ENCODE measurements at places on chromosomes 7 and 10. TPM values are rescaled to one million over a fixed set of nuclear protein-coding genes. Genes with fewer than 3 reads are reported as not detected.

DNA sequence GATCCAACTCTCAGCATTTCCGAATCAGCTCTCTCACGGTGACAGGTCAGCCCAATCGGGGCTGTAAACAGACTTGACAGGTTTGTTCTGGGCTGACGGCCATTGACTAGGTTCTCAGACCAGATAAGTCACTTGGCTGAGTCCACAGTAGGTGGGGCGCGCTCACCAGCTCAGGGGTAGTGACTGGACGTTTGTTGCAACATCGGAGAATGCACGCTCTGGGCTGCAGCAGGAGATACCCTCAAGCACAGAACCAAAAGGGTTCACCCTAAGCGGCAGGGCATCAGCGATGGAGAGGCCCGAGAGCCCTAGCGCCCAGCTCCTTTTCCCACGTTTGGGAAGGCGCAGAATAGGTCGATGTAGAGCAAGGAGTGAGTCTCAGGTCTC lies 1.8 kb downstream of the KLLN start:
- peak; percentile 77 for DNase-seq

DNA sequence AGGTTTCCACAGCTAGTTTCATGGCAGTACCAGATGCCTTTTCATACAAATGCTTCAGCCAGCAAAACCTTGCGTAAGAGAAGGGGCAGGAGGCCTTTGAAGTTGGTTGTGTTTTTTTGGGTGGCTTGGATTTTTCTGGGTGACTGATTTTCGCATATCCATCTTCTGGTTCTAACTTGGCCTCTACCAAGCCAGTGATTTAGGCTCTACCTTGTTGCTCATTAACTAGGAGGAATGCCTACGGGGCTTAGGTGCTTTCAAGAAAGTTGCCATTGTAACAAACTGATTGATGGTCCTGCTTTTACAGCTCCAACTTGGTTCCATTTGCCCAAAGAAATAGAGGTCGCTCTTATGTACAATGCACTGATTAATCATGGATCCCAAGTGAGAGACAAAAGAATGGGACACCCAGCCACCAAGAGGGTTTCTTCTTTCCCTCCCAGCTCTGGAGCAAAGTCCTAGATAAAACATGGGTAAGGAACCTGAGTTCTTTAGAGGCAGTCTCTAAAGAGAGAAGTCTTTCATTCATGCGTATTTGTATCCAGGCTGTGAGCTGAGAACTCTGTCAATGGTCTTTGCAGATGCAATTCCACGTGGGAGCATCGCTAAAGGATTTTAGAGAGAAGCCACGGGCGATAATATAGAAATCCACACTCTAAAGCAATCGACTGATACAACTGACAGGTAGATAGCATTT lies 92.1 kb upstream of the FGFR2 start:
- no peak for DNase-seq

DNA sequence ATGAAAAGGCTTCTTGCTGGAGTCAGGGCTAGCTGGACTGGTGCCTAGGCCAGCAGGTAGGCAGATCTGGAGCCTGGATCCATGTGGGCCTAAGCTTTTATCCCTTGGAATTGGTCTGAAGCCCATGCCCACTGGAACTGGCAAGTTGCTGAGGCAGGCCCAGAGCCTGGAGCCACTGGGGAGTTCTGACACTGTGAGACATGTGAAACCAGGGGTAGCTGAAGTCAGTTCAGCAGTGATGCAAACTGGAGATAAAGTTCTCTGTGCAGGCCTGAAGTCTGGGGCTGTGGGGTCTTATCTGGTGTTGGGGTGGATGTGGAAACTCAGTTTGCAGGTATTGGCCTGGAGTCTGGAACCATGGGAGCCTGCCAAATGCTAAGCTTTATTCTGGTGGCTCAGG lies 9.7 kb upstream of the THSD7A start:
- no peak for DNase-seq

GRCh38 chr10:33084453-33084852 lies 126.4 kb upstream of the ITGB1 start:
- no peak for DNase-seq

Gene STEAP1B
- total RNA-seq = 0.61 TPM

Measured in gastrocnemius medialis (tissue), 4 donors.